Skin of body (tissue), 3 donors: ENCODE measurements at places on chromosomes 6 and 20.

DNA sequence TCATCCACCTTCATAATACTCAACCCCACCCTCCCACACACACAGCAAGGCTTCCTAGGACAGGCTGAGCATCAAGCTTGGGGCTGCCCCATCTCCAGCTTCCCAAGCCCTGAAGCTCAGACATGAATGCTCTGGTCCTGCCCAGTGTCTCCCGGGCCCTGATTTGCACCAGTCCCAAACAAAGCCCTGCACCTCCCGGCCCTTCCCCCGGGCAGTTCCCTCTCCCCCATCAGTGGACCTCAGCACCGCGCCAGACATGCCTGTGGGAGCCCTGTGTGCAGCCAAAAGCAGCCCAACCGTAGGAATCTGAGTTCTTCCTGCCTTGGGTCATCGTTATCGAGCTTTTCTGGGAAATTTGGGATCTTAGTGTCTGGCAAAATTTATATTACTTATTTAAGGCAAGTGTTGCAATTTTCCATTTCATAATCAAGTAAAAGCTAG is 63.5 kb downstream of the THBS2 start:
- peak; percentile 62 for DNase-seq

DNA sequence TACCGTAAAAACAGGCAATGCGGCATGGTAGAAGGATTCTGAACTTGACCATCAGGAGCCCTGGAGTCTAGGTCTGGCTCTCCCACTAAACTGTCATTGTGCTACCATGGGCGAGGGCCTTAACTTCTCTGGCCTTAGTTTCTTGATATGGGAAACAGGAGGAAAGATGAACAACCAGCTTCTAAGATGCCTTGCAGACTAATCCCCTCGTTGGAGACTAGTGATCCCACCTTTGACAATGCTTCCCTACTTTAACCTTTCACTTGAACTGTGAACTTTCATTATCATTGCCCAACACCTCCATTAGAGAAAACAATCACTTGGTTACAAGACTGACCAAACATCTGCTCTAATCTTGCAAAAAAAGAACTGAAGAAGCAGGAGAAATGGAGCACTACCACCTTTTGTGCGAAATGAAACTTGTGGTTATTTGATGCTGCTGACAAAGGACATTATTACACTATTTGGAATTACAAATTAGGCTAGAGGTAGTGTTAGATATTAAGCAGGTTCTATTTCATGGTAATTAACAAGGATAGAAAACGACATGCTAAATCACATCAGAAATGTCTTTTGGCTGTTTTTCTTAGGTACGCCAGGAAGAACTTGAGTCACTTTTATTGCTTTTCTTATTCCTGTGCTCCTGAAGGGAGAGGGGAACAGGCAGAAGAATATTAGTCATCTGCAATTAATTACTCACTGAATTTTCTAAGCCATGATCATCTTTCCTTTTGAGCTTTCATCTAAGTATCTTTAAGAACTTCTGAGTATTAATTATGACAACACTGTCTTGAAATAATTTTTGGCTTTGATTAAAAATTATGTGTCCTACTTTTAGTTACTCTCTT is 39.1 kb upstream of the ARHGAP18 start:
- no peak for DNase-seq

DNA sequence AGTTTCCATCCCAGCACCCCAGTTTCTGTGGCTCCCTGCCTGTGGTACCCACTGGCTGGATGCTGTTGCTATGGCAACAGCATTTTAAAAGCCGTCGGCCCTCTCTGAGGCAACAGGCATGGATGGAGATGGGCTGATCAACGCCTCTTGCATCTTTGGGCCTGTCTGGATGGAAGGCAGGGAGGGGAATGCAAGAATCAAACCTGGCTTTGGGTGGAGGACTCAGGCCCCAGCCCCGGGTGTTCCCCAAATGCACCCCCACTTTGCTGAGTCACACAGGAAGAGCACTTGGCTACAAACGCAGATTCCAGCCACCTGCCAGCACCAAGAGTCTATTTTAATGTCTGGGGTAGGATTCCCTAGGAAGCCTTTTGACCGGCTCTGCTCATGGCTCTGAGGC is 45.7 kb upstream of the TGM2 start:
- DNase-seq: no peak

- no peak for DNase-seq
These were observed 14.9 kb downstream of the SRPK1 start for GRCh38 chr6:35905841-35906498.

DNA sequence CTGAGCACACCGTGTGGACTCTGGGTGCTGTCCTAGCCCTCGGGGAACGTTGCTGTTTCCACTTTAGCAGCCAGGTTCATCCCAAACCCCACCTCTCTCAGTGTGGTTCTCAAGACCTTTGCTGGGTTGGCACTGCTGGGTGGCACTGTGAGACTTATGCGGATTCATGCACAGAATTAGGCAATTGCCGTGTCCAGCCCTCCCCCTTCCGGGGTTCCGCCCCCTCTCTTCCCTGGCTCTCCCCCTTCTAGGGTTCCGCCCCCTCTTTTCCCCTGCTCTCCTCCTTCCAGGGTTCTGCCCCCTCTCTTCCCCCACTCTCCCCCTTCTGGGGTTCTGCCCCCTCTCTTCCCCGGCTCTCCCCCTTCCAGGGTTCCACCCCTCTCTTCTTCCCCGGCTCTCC is 39.8 kb upstream of the SLCO4A1 start:
- no peak for DNase-seq

- DNase-seq: no peak
These were observed 23.5 kb downstream of the NOL7 start for GRCh38 chr6:13638626-13639025.

GRCh38 chr20:40931410-40932044 is 97.1 kb upstream of the TOP1 start:
- no peak for DNase-seq

DNA sequence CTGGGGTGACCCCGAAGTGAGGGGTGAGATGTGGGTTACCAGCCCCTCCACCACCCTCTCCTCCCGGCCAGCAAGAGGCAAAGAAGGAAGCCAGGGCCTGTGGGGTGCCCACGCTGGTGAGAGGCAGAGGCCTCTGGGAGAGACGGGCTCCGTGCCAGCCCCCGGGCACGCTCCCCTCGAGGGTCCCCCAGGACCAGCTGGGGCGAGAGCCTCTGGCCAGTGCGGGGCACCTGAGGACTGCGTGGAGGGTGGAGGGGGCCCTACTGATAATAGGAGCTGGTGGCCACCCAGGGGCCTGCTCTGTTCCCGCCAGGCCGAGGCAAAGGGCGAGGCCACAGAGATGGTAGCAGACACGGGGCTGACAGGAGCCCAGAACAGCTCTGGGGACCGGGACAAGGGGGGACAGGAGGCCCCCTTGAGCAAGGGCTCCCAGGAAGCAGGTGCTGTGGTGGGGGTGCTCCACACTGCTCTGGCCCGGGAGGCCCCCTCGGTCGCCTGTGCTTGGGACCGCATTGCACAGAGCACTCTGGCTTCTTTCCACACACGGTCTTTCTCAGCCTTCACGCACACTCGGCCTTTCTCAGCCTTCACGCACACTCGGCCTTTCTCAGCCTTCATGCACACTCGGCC is 226.9 kb downstream of the TTLL2 start:
- DNase-seq: no peak

DNA sequence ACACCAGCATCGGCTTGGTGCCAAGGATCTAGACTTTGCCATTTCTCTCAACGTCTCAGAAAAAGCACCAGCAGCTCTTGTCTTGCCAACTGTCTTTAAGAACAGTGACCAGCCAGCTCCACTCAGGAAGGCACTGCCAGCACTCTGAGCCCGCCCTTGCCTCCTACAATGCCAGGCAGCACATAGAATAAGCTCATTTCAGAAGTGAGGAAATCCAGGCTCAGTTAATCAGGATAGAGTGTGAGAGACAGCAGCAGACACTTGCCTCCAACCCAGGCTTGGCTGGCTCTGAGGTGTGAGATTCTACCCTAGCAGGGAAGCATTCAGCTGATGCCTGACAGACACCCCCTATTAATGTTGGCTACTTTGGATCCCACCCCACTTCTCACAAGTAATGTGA is 4.3 kb upstream of the SYNDIG1 start:
- DNase-seq: no peak

DNA sequence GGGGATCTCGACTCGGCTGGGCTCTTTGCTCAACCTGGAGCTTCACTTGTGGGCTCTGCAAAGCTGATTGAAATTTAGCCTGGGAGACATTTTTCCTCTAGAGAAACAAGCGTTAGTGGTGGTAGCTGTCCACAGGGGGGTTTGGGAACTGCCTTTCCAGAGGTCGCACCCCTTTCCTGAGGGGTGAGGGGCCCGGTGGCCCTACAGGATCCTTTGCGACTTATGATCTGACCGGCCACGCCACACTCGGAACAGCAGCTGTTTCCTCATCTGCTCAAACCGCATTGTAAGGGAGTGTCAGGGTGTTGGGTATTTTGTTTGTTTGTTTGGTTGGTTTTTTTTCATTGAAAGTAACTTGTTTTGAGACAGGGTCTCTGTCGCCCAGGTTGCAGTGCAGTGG is 21.0 kb downstream of the PNLDC1 start:
- DNase-seq: no peak

DNA sequence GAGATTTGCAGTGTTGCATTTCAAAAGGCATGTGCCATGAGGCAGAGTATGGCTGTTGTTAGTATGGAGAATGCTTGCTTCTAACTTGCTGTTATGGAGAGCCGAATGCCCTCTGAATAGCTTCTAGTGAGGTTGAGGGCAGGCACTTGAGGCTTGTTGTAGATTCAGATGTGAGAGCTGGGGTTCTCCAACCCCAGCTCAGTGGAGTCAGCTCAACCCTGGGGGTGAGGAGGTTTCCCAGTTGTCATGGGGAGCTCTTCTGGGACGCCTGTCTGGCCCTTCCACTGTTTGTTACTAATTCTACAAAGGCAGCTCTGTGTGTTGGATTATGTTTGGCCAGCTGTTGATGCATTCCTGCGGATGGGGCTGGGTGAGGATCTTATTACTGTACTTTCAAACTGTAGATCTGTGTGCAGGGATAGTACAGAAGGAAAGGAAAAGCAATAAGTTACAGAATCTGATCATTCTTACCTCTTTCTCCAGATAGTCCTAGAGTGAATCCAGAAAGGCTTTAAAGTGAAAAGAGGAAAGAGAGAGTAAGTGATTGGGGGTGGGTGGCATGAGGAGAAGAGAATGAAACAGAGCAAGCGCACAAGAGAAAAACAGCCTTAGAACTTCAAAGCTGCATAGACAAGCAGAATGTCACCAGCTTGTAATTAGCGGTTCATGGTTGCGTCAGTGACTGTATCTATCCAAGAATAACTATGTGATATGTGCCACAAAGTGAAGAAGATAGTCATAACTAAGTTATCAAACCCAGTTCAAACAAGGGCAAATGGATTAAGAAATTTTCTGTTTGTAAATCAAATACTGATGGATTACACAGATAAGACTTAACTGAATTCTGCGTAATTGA is 148.7 kb downstream of the PRL start:
- DNase-seq: peak; percentile 94

DNA sequence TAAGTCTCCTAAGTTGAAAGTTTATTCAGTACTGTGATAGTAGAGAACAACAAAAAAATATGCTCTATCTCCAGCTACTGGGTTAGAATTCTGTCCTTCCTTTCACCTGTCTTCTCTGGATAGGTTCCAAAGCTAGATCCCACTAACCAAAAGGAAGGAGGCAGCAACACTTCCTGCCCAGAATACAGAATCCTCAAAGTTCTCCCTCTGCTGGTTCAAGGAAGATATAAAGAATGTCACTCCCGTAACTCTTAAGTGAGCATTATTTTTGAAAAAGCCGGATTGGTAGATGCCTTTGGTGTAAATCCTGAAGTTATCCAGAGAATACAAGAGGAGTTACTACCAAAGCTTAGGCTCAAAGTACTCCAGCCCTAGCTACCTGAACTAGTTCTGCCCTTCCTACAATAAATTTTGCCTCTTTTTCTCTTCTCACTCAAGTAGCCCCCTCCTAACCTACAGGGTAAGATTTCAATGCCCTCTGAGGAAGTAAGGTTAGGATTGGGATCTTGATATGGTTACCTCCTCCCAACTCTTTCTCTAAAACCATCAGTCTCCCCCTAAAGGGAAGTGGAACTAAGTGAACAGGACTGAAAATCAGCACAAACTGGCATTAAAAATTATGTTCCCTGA is 26.0 kb upstream of the CRIP3 start:
- DNase-seq: peak; percentile 13

DNA sequence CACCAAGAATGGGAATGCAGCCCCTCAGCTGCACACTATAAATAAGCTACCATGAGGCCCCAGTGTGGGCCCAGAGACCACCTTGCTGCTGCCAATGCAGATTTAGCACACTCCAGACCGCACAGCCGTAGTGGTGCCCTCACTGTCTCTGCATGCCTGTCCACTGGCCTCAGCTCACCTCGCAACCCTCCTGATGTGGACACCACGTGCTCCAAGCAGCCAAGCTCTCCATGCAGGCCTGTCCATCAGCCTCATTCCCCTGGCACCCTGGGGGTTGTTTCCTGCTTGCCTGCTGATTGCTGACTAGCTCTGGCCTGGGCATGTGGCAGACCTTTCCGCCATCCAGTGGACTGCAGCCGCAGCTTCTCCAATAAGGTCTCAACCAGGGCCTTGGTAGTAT is 36.2 kb downstream of the ZBTB9 start:
- DNase-seq: no peak
